ENCODE measurements at places on chromosomes 7 and 10. TPM values are rescaled to one million over a fixed set of nuclear protein-coding genes. Genes with fewer than 3 reads are reported as not detected.

DNA sequence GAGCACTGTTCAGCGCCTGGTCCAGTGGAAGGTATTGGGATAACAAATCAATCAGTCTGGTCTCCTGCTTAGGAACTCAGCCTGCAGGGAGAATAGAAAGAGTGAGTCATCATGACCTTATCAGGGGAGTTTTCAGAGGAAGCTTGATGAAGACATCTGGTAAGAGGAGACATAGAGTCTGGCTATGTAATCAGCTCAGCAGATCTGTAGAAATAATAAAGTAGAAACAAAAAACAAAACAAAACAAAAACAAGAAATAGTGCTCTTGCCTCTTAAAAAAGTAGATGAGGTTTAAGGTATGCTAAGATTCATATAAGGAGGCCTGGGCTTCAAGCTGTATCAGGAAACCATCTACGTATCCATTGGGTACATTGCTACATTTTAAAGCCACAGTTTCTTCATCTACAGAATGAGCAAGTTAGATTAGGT lies 14.4 kb downstream of the TAS2R41 start:
- H3K36me3 ChIP-seq: no peaks in the 10 kb centered on the region
- no peak for DNase-seq
- H3K4me1 ChIP-seq: no peaks in the 10 kb centered on the region
- no peaks in the 10 kb centered on the region for H3K27me3 ChIP-seq
- H3K27ac ChIP-seq: no peak overlapping the region

DNA sequence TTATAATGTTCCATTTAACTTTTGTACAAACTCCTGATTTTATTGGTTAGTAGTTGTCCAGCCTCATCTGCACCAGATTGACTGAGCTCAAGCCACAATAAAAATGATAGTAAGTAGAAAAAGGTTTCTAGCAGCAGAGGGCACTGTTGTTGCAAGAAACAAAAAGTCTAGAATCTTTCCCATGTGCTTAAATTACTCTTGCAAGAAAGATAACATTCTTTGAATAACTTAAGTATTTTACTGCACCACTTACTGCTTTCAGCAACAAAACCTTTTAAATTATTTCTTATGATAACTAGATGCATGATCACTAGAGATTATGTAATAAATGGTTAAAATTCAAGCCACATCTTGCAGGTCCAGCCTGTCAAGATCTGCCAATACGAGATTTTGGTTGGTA lies 27.0 kb downstream of the LMOD2 start:
- H3K27me3 ChIP-seq: no peaks in the 10 kb centered on the region
- no peak for DNase-seq
- H3K27ac ChIP-seq: no peak overlapping the region
- H3K4me1 ChIP-seq: no peaks in the 10 kb centered on the region

The PRKCQ gene
- total RNA-seq: not detected

- no peaks in the 10 kb centered on the region for H3K27me3 ChIP-seq
- H3K4me1 ChIP-seq: peaks cover 12% of the 10 kb centered on the region
- H3K4me3 ChIP-seq: no peak overlapping the region
- H3K27ac ChIP-seq: no peak overlapping the region
Observed at GRCh38 chr10:44259090-44259874, 125.6 kb downstream of the CXCL12 start.

The ZNF282 gene
- total RNA-seq: 3.2 TPM

- no peak for DNase-seq
- no peak overlapping the region for H3K4me3 ChIP-seq
- H3K27me3 ChIP-seq: no peaks in the 10 kb centered on the region
Observed at GRCh38 chr7:11252705-11253272, 279.1 kb downstream of the PHF14 start.

The MACROH2A2 gene
- total RNA-seq: 1.8 TPM

DNA sequence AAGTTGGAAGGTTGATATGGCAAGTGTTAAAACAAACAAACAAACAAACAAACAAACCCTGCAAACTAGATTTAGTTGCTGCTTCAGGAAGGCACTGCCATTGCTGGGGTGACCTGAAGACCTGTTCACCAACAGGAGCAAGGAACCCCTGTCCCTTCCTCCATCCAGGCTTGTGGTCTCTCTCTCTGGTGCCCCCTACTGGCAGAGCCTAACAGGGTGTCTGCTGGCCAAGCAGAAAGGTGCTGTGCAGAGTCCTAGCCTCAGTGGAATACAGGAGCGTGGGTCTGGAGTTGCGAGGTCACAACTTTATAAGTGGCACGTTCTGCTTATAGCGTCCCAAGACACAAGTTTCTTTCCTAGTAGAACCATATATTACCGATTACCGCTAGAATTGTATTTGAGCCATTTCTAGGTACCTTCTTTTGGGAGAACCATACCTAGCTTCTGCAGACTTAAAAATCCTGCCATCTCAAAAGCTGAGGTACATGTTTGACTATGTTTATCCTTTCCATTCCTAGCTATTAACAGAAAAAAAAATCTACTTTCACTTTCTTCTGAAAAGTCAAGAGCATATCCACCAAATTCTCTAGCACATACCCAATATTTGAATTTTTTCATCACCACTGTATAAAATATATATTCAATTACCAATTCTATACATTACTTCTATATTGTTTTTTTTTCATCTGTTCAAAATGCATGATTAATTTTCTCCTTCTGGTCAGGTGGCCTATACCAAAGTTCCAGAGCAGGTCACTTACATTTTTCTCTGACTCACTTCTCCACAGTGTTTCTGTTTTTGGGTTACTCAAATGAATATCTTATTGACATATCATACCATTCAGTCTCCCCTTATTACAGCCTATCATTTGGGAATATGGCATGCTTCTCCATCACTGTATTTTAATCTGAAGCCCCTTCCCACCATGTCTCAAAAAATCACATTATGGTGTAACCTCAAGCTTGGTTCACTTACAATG lies 29.1 kb upstream of the CALD1 start:
- no peaks in the 10 kb centered on the region for H3K27me3 ChIP-seq
- peaks cover 1% of the 10 kb centered on the region for H3K4me1 ChIP-seq
- no peak overlapping the region for H3K4me3 ChIP-seq
- H3K36me3 ChIP-seq: no peaks in the 10 kb centered on the region

The HMX2 gene
- total RNA-seq: not detected

DNA sequence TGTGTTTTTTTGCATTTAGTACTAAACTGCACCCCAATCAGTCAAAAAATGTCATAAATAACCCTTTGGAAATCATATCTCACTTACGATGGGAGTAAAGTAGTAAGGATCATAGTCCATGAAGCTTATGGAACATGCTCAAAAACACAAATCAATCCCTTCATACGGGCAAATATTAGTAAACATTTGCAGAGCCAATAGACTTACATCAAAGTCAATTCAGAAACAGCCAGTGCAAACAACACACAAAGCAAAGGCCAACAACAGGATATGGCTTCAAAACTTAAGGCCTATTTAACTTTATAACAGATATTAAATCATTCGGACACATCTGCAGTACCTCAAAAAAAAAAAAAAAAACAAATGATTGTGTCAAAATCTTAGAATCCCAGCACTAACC lies 32.1 kb downstream of the SGCE start:
- H3K36me3 ChIP-seq: no peaks in the 10 kb centered on the region
- no peaks in the 10 kb centered on the region for H3K27me3 ChIP-seq
- peaks cover 5% of the 10 kb centered on the region for H3K4me1 ChIP-seq
- no peak for DNase-seq

GRCh38 chr7:121395494-121395960 lies 581 bp downstream of the FAM3C start:
- H3K4me3 ChIP-seq: peak overlapping the region; percentile 78
- no peak for DNase-seq
- H3K36me3 ChIP-seq: no peaks in the 10 kb centered on the region
- no peaks in the 10 kb centered on the region for H3K27me3 ChIP-seq

- no peaks in the 10 kb centered on the region for H3K36me3 ChIP-seq
- H3K4me1 ChIP-seq: no peaks in the 10 kb centered on the region
- DNase-seq: no peak
- no peak overlapping the region for H3K4me3 ChIP-seq
- H3K27me3 ChIP-seq: no peaks in the 10 kb centered on the region
Observed at GRCh38 chr10:55449981-55450380, 649.0 kb upstream of the PCDH15 start.

DNA sequence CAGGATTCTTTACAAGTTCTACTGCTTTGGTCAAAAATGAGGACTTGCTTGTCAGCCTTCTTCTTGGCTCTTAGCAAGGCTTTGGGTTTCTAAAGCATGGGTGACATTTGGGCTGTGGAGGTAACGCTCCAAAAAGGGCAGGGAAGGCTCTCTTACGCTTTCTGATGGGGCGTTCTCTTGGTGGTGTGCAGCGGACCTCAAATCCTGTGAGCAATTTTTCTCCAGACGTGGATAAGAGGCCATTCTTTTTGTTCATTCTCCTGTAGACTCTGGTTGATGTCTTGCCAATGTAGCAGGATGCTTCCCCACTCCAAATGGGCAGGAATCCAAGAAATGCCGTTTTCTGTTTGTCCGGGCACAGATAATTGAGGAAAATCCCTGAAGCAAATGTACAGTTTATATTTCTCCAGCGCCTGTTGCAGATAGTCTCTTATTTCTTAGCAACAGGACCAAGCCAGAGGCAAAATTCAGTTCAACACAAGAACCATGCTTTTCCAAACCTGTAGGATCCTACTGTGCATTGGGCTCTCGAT lies 138.4 kb upstream of the NFE2L3 start:
- DNase-seq: no peak
- no peak overlapping the region for H3K4me3 ChIP-seq
- H3K27ac ChIP-seq: no peak overlapping the region
- no peaks in the 10 kb centered on the region for H3K27me3 ChIP-seq

DNA sequence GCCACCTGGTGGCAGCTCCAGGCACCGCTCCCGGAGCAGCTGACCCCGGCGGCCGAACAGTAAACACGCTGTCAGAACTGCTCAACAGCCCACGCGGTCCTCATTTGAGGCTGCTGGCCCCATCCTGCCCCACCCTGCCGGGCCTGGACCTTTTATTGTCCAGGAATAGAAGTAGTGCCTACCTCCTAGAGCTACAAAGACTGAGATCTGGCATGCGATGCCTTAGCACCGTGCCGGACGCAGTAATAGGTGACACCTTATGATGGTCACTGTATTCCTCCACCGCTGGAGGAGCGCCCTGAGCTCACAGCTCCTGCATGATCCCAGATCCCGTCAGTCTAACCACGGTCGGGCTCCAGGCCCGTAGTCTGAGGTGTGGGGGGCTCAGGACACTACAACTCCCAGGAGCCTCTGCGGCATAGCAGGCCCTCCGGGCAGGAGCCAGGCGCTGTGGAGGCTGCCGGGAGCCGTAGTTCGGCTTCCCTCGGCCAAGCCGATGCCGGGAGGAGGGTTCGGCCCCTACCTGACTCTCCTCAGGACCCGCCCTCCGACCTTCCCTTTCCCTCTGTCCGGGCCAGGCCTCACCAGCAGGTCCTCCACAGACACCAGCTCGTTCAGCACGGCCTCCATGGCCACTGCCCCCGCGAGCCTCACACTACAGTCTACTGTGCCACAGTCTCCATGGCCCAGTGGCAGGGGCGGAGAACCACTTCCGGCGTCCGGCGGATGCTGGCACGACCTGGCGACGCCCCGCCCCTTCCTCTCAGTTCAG lies at the start of gene FIS1:
FIS1 (minus strand) TSS at position 707 of the 772 bp plus-strand sequence; CDS start at position 630, 77 bp downstream.
- DNase-seq: peak; percentile 93
- H3K36me3 ChIP-seq: no peaks in the 10 kb centered on the region
- H3K4me3 ChIP-seq: peak within 1 kb of the TSS; percentile 85
- peak within 1 kb of the TSS; percentile 99 for H3K27ac ChIP-seq
- no peaks in the 10 kb centered on the region for H3K27me3 ChIP-seq
- peaks cover 7% of the 10 kb centered on the region for H3K4me1 ChIP-seq

The GNGT1 gene
- not detected for total RNA-seq

- H3K4me1 ChIP-seq: no peaks in the 10 kb centered on the region
- H3K4me3 ChIP-seq: no peak overlapping the region
- H3K27ac ChIP-seq: no peak overlapping the region
- H3K36me3 ChIP-seq: no peaks in the 10 kb centered on the region
- no peaks in the 10 kb centered on the region for H3K27me3 ChIP-seq
- DNase-seq: no peak
Observed at GRCh38 chr7:142459551-142459963, 201.7 kb upstream of the PRSS58 start.

DNA sequence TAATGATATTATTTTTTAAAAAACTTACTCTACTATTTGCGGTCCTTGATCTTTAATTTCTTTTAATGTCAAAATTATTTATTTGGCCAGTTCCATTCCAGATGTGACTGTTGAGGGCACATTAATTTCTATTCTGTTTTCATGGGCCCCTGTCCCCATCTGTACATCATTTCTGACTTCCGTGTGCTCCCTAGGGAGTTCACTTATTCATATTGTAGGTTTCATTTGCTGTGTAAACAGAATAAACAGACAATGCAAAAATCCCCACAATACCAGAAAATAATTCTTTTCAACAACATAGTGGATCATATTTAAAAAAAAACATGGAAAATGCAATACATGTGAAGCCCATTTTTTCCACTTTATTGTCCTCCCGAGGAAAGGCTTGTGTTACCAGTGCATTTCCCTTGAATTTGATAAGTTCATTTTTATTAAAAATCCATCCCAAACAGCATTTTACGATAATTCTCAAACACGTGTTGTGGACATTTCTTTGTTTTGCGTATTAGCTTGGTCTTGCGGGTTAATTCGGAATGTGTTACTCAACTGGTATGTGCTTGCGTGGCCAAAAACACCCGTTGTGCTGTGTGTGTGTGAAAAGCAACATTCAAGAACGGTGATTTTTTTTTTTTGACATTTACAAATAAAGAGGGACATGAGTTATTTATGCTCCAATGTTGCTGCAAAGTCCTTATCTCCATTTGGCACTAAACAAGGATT lies 138.4 kb downstream of the MGMT start:
- no peak overlapping the region for H3K4me3 ChIP-seq
- H3K4me1 ChIP-seq: no peaks in the 10 kb centered on the region
- H3K27ac ChIP-seq: no peak overlapping the region
- no peaks in the 10 kb centered on the region for H3K27me3 ChIP-seq

- no peak overlapping the region for H3K27ac ChIP-seq
- H3K4me1 ChIP-seq: peaks cover 5% of the 10 kb centered on the region
- no peaks in the 10 kb centered on the region for H3K27me3 ChIP-seq
- H3K4me3 ChIP-seq: no peak overlapping the region
- DNase-seq: no peak
Observed at GRCh38 chr10:48465860-48466521, 138.9 kb downstream of the ARHGAP22 start.

The AKR1C2 gene
- total RNA-seq: 5.4 TPM

- H3K4me1 ChIP-seq: no peaks in the 10 kb centered on the region
- H3K4me3 ChIP-seq: no peak overlapping the region
- no peak for DNase-seq
- no peaks in the 10 kb centered on the region for H3K36me3 ChIP-seq
- no peak overlapping the region for H3K27ac ChIP-seq
Observed at GRCh38 chr7:104980841-104981671, 32.9 kb upstream of the KMT2E start.

DNA sequence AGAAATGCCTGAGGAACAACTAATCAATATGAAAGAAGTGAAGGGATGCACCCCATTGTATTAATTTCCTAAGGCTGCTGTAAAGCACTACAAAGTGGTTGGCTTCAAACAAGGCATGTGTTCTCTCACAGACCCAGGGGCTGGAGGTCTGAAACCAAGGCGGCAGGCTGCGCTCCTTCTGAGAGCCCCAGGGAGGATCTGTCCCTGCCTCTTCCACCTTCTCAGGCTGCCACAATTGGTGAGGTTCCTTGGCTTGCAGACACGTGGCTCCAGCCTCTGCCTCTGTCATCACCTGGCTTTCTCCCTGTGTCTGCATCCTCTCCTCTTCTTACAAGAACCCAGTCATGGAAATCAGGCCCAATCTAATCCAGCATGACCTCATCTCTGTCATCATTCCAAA lies 110.1 kb downstream of the TNS3 start:
- no peak overlapping the region for H3K27ac ChIP-seq
- no peaks in the 10 kb centered on the region for H3K36me3 ChIP-seq
- H3K4me1 ChIP-seq: no peaks in the 10 kb centered on the region
- no peak overlapping the region for H3K4me3 ChIP-seq

The SFRP4 gene
- total RNA-seq: 64.4 TPM

The C10orf53 gene
- total RNA-seq: not detected

Measured in uterus (tissue), 4 donors.